ENCODE measurements at places on chromosomes 3 and 15.

DNA sequence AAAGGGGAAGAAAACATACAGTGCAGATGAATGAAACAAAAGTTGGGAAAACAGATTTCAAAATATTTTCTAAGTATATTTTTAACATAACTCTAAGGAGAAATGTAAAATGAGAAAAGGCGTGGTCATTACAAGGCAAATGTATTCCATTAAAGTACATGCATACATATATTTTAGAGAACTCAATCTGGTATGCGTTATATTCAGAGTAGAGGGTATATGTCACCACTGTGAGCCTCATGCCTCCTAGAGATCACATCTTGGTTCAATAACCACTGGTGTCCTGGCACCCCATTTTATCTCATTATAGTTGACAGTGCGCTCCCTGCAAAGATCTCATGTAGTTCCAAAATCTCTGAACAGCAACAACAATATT is 77.5 kb downstream of the SMARCC1 start:
- no peak for DNase-seq

DNA sequence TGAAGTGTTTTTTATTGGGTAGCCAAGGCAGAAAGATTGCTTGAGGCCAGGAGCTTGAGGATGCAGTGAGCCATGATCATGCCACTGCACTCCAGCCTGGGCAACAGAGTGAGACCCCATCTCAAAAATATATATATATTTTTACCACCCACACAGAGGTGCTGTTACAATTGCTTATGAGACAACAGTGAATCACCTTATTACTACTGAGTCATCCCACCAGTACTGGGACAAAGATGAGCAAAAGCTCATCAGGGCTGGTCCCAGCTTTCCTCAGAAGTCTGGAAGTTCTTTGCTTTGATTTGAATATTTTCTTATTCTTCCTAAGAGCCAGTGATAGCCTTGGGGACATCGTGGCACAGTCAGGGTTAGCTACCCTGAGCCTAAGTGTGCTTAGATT is 207.7 kb downstream of the SOX2 start:
- no peak for DNase-seq

DNA sequence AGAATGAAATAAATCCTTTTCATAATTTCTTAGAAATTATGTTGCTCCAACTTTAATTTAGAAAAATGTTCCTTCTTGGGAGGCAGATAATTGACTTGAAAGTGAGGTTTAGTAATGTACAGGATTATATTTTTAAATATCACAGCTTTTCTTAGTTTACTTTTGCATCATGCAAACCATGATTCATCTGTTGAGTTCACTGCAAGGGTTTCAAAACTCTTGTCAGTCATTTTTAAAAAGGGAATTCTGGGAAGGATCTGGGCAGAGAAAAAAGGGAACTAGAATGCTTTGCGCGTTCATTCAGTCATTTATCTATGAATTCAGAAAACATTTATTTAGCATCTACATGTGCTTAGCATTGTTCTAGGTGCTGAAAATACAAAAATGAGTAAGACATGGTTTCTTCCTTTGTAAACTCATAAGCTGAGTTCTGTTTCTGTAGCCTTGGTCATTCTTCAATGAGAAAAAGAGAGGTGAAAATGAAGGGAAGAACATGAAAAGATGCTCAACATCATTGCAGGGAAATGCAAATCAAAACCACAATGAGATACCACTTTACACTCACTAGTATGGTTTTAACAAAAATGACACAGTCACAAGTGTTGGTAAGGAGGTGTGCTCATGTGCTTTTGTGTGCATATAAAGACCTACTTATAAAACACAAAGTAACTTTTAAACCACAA is 209.1 kb downstream of the NR1D2 start:
- DNase-seq, result no peak

- no peak for DNase-seq
Measured at GRCh38 chr3:128787256-128788253, 61.6 kb downstream of the RAB7A start.

GRCh38 chr15:62850791-62851291 is 191.7 kb upstream of the TPM1 start:
- DNase-seq, result no peak

DNA sequence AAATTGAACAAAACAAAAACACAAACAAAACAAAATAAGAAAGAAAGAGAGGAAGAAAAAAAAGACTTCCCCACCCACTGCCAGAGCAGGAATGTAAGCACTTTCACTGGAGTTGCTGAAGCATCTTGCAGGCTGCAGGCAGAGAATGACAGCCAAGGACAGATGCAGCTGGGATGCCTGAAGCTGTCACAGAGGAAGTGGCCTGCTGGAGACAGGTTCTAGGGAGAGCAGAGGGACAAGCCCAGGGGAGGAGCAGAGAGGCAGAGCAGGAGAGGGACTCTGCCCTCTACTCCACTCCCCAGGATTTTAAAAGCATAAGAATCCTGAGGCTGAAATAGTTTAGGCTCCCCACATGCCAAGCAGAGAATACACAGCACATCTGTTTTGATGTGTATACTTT is 326.2 kb downstream of the TUSC7 start:
- DNase-seq, result no peak

DNA sequence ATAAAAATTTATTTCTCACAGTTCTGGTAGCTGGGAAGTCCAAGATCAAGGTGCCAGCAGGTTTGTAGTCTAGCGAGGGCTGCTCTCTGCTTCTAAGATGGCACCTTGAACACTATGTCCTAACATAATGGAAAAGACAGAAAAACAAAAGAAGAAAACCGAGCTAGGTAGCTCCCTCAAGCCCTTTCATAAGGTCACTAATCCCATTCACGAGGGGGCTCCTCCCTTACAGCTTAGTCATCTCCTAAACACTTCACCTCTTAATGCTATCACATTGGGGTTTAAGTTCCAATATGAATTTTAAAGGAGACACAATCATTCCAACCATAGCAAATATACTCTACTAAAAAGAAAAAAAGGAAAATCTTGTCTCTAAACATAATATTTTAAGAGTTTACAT is 23.6 kb downstream of the GOLGA6D start:
- DNase-seq, result no peak

GRCh38 chr15:61227950-61228936 is 859 bp downstream of the RORA start:
- DNase-seq, result no peak

GRCh38 chr15:85555875-85556617 is 175.6 kb downstream of the AKAP13 start:
- no peak for DNase-seq

GRCh38 chr3:85979034-85979433 is 1011.9 kb downstream of the VGLL3 start:
- DNase-seq, result no peak

DNA sequence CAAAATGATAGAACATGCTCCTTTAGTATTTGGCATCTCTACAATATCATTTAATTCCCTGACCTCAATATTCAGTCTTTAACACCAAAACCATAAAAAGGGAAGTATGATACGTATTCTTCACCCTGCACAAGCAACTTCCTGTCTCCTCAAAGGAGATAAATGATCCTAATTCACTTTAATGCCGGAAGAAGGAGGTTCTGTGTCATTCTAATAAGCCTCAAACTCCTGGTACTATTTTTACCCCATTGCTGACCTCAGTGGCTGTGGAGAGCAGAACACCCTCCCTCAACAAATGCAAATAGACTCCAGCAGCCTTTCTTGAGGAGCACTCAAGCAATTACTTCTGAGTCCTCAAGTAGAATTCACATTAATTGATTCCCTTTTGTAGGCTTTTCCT is 173.3 kb downstream of the TMEM108 start:
- no peak for DNase-seq

DNA sequence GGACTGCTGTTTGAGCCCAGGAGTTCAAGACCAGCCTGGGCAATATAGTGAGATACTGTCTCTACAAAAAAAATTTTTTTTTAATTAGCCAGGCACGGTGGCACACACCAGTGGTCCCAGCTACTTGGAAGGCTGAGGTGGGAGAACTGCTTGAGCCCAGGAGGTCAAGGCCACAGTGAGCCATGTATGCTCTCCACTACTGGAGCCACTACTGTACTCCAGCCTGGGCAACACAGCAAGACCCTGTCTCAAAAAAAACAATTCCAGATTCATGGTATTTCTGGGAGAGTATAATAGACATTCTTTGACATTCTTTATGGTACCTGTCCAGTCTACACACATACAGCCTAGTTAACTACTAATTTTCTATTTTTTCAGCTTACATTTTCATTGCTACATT is 70.1 kb downstream of the GSK3B start:
- no peak for DNase-seq

GRCh38 chr3:111979434-111980038 is 710 bp downstream of the ABHD10 start:
- DNase-seq, result no peak

GRCh38 chr3:81967393-81967792 is 205.9 kb upstream of the GBE1 start:
- no peak for DNase-seq

DNA sequence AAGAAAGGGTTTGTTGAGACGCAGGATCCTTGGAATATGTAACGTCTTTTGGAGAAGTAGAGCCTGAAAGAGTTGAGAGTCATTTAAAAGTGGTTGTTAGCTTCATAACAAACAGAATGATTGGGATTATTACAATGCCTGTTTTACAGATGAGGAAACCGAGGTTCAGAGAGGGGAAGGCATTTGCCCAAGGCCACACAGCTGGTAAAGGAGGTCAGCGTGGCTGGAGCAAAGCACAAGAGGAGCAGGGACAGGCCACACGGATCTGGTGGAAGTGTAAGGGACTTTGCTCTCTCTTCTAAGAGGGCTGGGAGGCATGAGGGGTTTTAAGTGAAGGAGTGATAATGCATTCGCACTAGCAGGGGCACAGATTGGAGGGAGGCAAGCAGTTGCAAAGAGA is 6.2 kb upstream of the OXTR start:
- no peak for DNase-seq

DNA sequence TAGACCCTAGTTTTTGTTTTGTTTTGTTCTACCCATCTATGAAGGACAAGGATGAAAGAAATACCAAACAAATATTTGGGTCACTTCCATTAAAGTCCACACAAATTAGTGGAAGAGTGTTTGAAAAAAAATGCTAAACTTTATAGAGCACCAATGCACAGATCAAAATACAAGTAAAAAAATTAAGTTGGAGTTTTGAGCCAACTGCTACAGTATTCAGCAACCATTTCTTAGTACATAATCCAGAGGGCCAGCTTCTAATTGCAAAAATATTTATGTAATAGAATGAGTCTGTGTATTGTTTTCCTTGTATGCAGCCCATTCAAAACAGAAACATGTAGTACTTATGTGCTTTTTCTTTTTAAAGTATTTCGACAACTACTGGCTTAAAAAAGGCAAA is 121.1 kb downstream of the CBLB start:
- DNase-seq, result no peak

DNA sequence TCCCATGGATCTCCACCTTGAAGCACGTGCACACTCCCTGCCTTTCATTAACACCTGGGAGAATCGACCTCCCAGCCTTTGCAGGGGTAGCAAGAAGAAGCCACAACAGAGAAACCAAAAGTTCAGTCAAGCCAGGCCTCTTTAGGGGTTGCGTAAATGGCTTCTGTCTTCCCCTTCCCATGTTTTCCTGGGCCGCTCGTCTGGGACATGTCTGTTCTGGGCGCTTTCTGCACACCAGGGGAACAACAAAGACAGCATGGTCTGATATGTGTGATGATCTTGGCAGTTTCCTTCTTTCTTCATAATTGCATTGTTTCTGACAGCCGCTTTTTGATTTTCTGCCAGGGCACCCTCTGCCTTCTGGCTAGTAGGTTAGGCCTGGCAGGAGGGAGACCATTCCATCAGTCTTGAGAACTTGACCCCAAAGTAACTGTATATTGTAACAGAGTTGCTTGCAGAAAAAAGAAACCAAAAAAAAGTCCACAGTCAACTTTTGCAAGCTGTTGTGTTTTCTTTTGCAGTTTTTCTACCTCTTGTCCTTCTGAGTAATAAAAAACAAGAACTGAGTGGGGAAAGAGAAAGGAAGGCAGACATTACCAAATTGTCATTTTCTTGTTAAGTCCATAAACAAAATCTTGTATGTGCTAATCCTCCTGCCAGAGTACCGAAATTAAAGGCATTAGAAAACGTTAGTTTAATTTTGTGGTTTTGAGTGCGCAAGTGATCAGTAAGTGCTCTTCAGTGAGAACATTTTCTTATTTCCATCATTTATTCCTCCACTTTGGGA is 56.0 kb upstream of the FURIN start:
- DNase-seq, result no peak

DNA sequence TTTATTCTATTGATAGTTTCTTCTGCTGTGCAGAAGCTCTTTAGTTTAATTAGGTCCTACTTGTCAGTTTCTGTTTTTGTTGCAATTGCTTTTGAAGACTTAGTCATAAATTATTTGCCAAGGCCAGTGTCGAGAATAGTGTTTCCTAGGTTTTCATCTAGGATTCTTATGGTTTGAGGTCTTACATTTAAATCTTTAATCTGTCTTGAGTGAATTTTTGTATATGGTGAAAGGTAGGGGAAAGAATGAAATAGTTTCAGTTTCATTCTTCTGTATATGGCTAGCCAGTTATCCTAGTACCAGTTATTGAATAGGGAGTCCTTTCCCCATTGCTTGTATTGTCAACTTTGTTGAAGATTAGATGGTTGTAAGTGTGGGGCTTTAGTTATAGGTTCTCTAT is 10.6 kb upstream of the GCSAM start:
- DNase-seq, result no peak
